Foreskin keratinocyte (primary cell): ENCODE measurements at places on chromosomes 12 and 14. TPM values are rescaled to one million over a fixed set of nuclear protein-coding genes. Genes with fewer than 3 reads are reported as not detected.
A peak's percentile ranks its signal among the peaks of the same experiment; 100 is the strongest.

GRCh38 chr14:104247336-104248202 is 109.2 kb downstream of the KIF26A start:
- DNase-seq: no peak

- DNase-seq: no peak
Measured at GRCh38 chr14:103480595-103480994, 42.0 kb downstream of the CKB start.

DNA sequence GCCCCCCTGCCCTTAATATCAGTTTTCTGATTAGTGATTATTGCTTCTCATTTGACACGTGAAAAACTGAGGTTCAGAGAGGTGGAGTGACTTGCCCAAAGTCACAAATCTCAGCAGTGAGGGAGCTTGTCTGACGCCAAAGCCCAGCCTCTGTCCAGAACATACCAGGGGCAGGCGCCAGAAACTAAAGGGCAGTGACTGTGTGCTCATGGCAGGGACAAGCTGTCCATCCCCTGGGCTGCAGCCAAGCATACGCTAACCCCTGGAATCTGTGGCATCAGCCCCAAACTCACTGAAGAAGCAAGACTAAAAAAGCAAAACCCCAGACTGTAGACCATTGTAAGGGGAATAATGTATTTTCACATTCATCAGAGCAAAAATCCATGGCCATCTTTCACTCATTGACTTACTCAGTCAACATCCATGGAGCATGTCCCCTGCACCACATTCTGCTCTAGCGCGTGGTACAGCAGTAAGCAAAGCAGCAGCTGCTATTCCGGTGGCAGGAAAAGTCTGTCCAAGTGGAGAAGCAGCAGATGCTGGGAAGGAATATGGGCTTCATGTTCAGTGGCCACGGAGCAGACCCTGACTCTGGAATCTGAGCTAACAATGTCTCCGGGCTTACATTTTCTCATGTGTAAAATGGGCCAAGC is 1.5 kb upstream of the SERPINA4 start:
- no peak for DNase-seq

DNA sequence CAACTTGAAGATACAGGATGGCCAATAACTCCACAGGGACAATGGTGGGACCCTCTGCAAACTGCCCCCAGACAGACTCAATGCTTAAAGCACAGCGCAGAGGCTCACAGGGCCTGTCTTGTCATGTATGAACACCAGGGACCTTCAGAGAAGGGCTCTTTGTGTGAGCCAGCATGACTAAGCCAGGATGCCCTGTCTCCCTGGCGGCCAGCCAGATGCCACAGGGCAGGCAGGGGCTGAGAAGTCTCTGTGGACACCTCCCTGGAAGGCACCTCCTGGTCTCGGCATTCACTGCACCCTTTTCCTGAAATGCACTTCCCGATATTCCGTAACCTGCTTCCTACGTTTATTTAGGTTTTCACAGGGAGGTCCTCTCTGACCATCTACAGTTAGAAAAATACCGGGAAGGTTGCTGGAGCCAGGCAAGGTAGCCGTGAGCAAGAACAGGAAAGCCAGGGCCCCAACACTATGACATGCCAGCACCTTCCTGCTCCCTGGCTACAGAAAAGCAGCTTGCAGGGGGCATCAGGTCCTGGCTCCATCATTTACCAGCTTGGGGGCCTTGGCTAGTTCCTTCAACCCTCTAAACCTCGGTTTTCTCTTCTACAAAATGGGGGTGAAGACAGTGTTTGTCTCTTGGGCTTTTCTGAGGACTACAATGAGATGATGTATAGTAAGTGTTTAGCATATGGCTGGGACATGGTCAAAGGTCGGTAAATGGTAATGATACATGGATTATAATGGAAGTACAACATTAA is 65.0 kb downstream of the PITPNM2 start:
- DNase-seq: peak; percentile 87

DNA sequence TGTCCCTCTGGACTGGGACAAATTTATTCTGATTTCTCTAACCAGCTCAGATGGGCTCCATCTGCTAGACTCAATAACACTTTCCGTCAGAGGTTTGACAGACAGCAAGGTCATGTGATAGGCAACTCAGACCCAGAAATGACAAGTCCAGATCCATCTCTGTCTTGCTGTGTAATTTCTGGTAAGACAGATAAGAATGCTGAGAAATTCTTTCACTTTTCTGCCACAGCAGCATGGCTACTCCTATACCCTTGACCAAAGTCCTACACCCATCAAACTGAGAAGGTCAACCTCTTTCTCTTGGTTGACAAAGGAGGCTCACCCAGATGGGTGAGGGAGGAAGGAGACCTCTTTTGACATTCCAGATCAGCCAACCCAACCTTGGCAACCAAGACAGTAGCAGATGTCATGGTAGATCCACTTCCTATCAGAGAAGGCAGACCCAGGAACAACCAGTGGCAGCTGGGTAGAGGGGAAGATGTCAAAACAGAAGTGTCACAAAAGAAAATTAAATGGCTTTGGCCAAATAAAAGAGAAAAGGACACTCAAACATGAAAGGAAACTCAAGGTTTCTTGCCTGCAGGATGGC is 36.9 kb upstream of the PRKAB1 start:
- no peak for DNase-seq

DNA sequence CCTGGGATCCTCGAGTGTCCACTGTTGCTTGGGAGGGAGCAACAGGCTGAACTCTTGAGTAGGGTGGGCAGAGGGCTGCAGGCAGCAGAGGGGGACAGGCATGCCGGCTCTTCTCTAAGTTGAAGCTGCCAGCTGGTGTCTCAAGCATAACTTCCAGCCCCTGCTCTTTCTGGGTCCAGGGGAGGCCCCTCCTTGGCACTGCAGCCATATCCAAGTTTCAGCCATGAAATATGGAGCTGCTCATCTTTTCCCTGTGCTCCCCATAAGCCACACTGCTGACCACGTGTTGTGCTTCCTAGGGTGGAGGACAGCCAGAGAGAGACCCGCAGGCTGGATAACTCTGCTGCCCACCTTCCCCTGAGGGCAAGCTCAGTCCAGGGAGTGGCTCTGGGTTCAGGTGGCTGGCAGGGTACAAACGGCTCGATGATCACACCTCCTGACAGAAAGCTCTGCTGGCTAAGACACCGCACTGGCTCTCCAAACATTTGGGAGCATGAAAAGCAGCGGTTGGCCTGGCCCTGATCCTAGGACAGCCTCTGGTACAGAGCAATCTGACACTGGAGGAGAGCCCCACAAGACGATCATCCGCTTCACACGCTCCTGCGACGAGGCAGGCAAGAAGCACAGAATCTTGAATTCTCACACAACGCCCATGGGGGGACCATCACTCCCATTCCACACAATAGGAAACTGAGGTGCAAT is 79.6 kb downstream of the PITPNM2 start:
- DNase-seq: no peak

Gene RAD9B
- 0.10 TPM in 2 replicates for polyA plus RNA-seq

Gene TAS2R13
- not detected in 2 replicates for polyA plus RNA-seq

Gene MTRFR
- polyA plus RNA-seq: 14.3 and 15.8 TPM in 2 replicates
